ENCODE measurements at places on chromosomes 2 and 18.

- no peak for DNase-seq
These were observed 160.4 kb upstream of the CCDC195 start for GRCh38 chr2:224876522-224876921.

GRCh38 chr18:24516261-24516660 lies 55.8 kb downstream of the HRH4 start:
- DNase-seq = no peak

- DNase-seq = no peak
These were observed 576 bp downstream of the NYAP2 start for GRCh38 chr2:225400060-225400511.

- DNase-seq = no peak
These were observed 87.3 kb upstream of the NCKAP5 start for GRCh38 chr2:133655610-133656009.

DNA sequence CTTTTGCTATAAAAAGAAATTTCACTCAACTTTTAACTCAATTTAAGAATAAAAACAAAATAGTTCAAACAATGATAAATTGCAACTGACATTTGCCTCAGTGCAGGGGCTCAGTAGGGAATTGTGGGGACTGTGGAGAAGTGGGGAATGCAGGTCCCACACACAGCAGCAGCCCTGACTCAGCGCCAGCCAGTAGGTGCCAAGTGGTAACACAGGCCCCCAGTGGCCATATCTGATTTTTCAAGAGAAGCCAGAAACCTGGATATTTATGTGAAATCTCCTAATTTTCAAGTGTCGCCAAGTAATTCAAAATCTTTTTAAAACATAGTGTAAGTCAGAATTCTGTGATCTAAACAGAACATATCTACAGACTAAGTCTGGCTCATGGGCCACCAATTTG lies 186.3 kb downstream of the EN1 start:
- DNase-seq = no peak

DNA sequence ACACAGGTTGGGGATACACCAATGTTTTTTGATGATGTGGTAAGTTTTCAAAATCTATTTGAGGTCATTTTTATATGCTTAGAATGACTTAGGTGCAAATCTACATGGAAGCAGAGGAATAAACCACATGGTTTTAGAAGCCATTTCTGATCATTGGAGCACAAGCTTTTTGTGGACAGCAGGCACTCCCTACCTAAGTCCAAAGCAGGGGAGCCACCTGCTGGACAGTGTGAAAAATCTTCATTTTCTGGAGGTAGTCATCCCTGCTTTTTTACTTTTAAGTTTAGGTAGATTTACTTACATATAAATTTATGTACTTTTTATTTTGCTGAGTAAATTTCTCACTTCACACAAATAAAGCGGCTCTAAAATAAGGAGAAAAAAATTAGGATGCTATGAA lies 323.2 kb downstream of the PLCL1 start:
- peak; percentile 50 for DNase-seq

Data from activated T-cell treated with anti-CD3 and anti-CD28 coated beads, Interleukin-2, amount 50 U/mL, for 48 hours (primary cell).